ENCODE measurements at places on chromosomes 1 and 21. TPM values are rescaled to one million over a fixed set of nuclear protein-coding genes. Genes with fewer than 3 reads are reported as not detected.
A peak's percentile ranks its signal among the peaks of the same experiment; 100 is the strongest.

- H3K4me1 ChIP-seq: no peaks in the 10 kb centered on the region
- DNase-seq: no peak
- H3K36me3 ChIP-seq: no peaks in the 10 kb centered on the region
Measured at GRCh38 chr1:190564117-190564516, 86.5 kb upstream of the BRINP3 start.

- no peak overlapping the region for H3K4me3 ChIP-seq
- DNase-seq: no peak
- H3K4me1 ChIP-seq: no peaks in the 10 kb centered on the region
- H3K36me3 ChIP-seq: no peaks in the 10 kb centered on the region
- no peaks in the 10 kb centered on the region for H3K27me3 ChIP-seq
Measured at GRCh38 chr1:163834778-163835177, 513.0 kb downstream of the NUF2 start.

The ANKRD35 gene
- polyA plus RNA-seq: 1.1 TPM

- H3K4me1 ChIP-seq: no peaks in the 10 kb centered on the region
- no peak overlapping the region for H3K4me3 ChIP-seq
- no peak for DNase-seq
- H3K27ac ChIP-seq: no peak overlapping the region
Measured at GRCh38 chr21:32641710-32642698, 29.8 kb upstream of the CFAP298 start.

The CRABP2 gene
- 0.89 TPM for polyA plus RNA-seq

DNA sequence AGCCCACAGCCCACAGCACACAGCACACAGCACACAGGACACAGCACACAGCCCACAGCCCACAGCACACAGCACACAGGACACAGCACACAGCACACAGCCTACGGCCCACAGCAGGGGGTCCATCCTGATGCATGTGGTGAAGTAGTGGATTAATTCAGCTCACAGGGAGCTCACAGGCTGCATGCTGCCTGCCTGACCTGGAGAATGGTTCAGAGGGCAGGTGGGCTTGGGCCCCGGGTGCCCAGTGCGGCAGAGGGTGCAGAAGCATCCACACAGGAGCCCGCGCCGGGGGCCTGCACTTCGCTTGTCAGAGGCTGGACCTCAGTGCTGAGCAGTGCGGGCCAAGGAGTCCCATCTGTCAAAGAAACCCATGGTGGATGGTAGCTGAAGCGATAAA, 21.1 kb upstream of the AJAP1 start:
- H3K4me3 ChIP-seq: no peak overlapping the region
- H3K36me3 ChIP-seq: no peaks in the 10 kb centered on the region
- no peaks in the 10 kb centered on the region for H3K4me1 ChIP-seq
- no peak overlapping the region for H3K27ac ChIP-seq

The TGFB2 gene
- 0.81 TPM for polyA plus RNA-seq

DNA sequence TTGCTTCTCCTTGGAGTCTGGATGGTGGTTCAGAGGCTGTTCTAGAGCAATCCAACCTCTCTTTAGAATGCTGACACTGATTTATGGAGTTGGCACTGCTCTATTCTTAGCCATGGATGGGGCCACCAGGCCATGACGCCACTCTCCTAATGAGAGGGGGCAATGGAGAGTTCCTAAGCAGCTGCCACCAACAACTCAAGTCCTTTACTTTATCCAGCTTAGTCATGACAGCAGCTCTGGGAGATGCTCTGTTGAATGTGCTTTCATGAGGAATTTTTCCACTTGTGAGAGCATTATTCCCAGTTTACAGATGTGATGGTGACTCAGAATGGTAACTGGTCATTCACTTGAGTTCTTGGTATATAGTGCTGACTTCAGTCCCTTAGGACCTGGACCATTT, 366.3 kb downstream of the HHAT start:
- no peaks in the 10 kb centered on the region for H3K36me3 ChIP-seq
- no peak overlapping the region for H3K27ac ChIP-seq
- H3K4me3 ChIP-seq: no peak overlapping the region
- DNase-seq: no peak
- no peaks in the 10 kb centered on the region for H3K4me1 ChIP-seq

The KRTAP10-1 gene
- not detected for polyA plus RNA-seq

- H3K27ac ChIP-seq: no peak overlapping the region
- H3K4me3 ChIP-seq: no peak overlapping the region
- no peaks in the 10 kb centered on the region for H3K4me1 ChIP-seq
Measured at GRCh38 chr21:21971384-21971783, 973.2 kb downstream of the NCAM2 start.

- no peak overlapping the region for H3K27ac ChIP-seq
- H3K27me3 ChIP-seq: no peaks in the 10 kb centered on the region
- H3K4me1 ChIP-seq: no peaks in the 10 kb centered on the region
- no peak for DNase-seq
- no peak overlapping the region for H3K4me3 ChIP-seq
Measured at GRCh38 chr1:79899914-79900313, 893.4 kb upstream of the ADGRL4 start.

DNA sequence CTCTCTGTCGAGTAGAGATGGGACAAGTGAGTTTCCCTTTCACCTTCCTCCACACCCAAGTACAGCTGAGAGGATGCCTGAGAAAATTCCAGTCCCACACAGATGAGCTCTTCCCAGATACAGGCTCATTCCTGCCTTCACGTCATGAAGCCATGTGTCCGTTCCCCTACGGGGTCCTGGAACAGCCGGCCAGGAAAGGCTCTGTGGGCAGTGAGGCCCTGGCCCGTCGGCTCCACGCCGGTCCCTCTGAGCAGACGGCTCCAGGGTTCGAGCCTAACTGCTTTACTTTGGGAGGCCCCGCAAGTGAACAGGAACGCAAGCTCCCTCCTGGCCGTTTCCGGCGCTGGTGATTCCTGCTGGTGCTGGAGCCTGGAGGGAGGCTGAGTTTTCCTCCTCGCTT, 57.2 kb upstream of the ARHGEF16 start:
- DNase-seq: no peak
- peaks cover 10% of the 10 kb centered on the region for H3K4me1 ChIP-seq
- H3K27me3 ChIP-seq: peaks cover 9% of the 10 kb centered on the region
- H3K36me3 ChIP-seq: peaks cover 31% of the 10 kb centered on the region
- H3K27ac ChIP-seq: no peak overlapping the region

DNA sequence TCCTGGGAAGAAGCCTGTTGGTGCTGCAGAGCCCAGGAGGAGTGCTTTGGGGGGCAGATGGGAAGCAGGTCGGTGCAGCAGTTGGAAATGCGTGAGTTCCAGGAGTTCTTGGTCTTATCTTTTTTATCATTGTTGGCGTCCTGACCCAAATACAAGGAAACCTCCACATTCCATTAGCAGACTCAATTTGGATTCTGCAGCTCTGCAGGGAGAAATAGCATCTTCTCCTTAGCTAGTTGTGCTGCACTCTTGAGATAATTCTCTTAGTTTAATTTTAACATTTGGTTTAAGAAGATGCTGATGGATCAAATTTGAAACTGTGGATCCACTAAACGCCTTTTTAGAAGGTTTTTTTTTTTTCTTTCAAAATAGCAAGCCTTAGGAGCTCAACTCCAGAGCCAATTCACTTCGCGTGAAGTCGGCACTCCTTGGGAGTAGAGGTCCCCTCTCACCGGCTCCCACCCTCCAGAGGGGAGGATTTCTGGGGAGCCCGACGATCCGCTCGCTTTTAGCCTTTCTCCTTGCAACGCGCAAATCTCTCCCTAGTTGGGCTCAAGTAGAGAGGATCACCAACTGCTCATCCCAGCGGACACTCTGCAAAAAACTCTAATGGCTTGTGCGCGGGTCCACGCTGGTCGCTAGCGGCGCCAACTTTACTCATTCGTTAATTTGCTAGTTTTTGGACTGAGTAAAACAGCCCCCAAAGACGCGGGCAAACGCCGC, 1.3 kb downstream of the PLD5 start:
- no peak overlapping the region for H3K4me3 ChIP-seq
- no peaks in the 10 kb centered on the region for H3K4me1 ChIP-seq
- H3K27ac ChIP-seq: no peak overlapping the region
- peaks cover 43% of the 10 kb centered on the region for H3K27me3 ChIP-seq

GRCh38 chr1:32568929-32569328, 29.7 kb downstream of the ZBTB8A start:
- no peaks in the 10 kb centered on the region for H3K27me3 ChIP-seq
- no peak overlapping the region for H3K27ac ChIP-seq
- no peaks in the 10 kb centered on the region for H3K4me1 ChIP-seq
- peaks cover 14% of the 10 kb centered on the region for H3K36me3 ChIP-seq

- no peak overlapping the region for H3K27ac ChIP-seq
- no peaks in the 10 kb centered on the region for H3K4me1 ChIP-seq
- H3K4me3 ChIP-seq: no peak overlapping the region
- DNase-seq: no peak
- H3K27me3 ChIP-seq: no peaks in the 10 kb centered on the region
- H3K36me3 ChIP-seq: no peaks in the 10 kb centered on the region
Measured at GRCh38 chr1:231818337-231818736, 191.7 kb downstream of the DISC1 start.

The SSR2 gene
- 223 TPM for polyA plus RNA-seq

- no peak for DNase-seq
- H3K4me1 ChIP-seq: no peaks in the 10 kb centered on the region
- H3K4me3 ChIP-seq: no peak overlapping the region
Measured at GRCh38 chr1:231348442-231348841, 10.3 kb downstream of the SPRTN start.

GRCh38 chr1:220734571-220735326, 13.4 kb upstream of the MTARC2 start:
- peak; percentile 88 for DNase-seq
- H3K36me3 ChIP-seq: no peaks in the 10 kb centered on the region
- peaks cover 3% of the 10 kb centered on the region for H3K4me1 ChIP-seq
- peak overlapping the region; percentile 76 for H3K27ac ChIP-seq
- H3K27me3 ChIP-seq: no peaks in the 10 kb centered on the region
- no peak overlapping the region for H3K4me3 ChIP-seq

GRCh38 chr1:235972311-235972689, 92.6 kb downstream of the NID1 start:
- no peaks in the 10 kb centered on the region for H3K4me1 ChIP-seq
- H3K36me3 ChIP-seq: no peaks in the 10 kb centered on the region
- no peak overlapping the region for H3K27ac ChIP-seq

The SLC16A4 gene
- polyA plus RNA-seq: 51.1 TPM

- peaks cover 68% of the 10 kb centered on the region for H3K4me1 ChIP-seq
- no peak overlapping the region for H3K4me3 ChIP-seq
- no peak overlapping the region for H3K27ac ChIP-seq
- no peak for DNase-seq
- H3K36me3 ChIP-seq: no peaks in the 10 kb centered on the region
Measured at GRCh38 chr1:40985875-40986274, 6.4 kb downstream of the CTPS1 start.

DNA sequence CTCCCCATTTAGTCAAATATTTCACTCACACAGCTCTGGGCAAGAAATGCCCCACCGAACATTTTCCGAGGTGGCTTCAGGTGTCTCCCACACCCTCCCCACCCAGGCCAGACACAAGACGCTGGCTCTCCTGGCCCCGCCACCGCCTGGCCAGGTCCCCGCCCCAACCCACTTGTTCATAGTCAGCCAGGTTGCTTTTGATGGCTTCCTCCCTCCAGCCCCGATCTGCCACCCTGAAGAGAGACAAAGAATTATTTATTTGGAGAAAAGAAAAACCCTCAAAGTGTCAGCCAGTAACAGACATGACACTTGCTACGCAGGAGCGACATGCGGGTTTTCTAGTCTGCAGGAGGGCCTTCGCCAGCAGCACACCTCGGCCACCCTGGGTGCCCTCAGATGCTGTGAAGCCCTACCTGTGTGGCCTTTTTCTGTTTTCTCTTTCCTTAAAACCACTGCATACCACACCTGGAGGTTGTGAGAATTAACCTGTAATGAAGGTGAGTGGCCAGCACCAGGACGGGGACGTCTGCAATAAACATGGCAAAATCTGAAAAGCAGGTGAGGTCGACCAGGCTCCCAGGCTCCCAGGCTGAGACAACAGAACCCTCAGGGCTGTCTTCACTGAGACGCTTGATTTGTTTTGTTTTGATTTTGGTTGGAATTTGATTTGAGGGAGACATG, 27.2 kb downstream of the SSBP3 start:
- no peaks in the 10 kb centered on the region for H3K27me3 ChIP-seq
- H3K4me3 ChIP-seq: no peak overlapping the region

The TSSK3 gene
- polyA plus RNA-seq: 0.45 TPM

DNA sequence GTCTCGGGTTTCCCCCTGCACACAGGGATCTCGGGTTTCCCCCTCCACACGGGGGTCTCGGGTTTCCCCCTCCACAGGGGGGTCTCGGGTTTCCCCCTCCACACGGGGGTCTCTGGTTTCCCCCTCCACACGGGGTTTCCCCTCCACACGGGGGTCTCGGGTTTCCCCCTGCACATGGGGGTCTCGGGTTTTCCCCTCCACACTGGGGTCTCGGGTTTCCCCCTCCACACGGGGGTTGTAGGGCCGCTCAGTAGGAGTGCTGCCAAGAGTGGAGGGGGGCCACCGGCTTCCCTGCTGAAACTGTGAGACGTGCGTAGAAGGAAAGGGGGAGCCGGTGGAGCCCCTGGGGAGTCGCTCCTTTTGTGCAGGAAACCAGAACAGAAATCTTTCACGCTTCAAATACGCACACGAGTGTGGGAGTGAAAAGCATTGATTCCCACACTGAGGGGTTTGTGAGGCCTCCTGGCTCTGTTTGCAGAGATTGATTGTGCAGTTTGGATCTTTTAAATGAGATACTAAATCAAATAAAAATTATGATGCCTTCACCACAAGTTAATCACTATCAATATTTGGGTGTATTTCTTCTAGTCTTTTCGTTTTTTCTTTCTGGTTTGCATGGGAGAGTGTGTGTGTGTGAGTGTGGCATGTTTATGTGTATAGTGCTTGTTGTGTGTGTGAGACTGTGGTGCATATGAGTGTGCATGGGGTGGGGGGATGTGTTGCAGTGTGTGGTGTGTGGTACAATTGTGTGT, 54.3 kb upstream of the TRAPPC10 start:
- peaks cover 5% of the 10 kb centered on the region for H3K36me3 ChIP-seq
- no peak for DNase-seq
- no peaks in the 10 kb centered on the region for H3K27me3 ChIP-seq
- no peaks in the 10 kb centered on the region for H3K4me1 ChIP-seq
- H3K27ac ChIP-seq: no peak overlapping the region
- H3K4me3 ChIP-seq: no peak overlapping the region

The MAD2L2 gene
- 25.4 TPM for polyA plus RNA-seq
